ENCODE measurements at places on chromosomes 6 and 20.

GRCh38 chr6:156464100-156464878 lies 312.9 kb upstream of the ARID1B start:
- peaks cover 3% of the 10 kb centered on the region for H3K27me3 ChIP-seq
- H3K4me3 ChIP-seq = no peak overlapping the region
- H3K27ac ChIP-seq = no peak overlapping the region
- no peaks in the 10 kb centered on the region for H3K36me3 ChIP-seq

GRCh38 chr20:33732166-33732970 lies 572 bp downstream of the ZNF341 start:
- DNase-seq = peak; percentile 90
- peak overlapping the region; percentile 85 for H3K4me3 ChIP-seq
- H3K4me1 ChIP-seq = peaks cover 22% of the 10 kb centered on the region
- no peaks in the 10 kb centered on the region for H3K27me3 ChIP-seq

DNA sequence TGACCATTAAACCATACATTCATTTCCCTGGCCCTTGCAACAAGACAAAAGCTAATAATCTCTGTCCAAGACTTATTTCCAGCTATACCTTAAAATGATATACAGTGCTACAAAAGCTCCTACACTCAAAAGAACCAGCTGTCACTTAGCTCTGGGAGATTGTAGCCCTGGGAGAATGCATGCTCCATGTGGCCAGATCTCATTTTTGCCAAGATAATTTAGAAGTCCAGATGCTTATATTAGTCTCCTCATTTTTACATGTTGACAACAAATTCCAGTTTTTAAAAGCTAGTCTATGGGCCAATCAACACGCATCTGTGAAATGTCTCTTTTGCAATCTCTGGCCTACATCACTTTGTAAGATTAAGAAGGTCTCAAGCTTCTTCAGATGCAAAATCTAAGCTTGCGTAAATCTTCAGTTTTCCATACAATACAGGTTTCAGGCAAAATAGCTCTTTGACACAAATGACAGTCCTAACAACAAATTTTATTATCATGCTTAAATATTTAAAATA lies 27.1 kb downstream of the TASP1 start:
- no peak overlapping the region for H3K27ac ChIP-seq
- H3K36me3 ChIP-seq = peaks cover 53% of the 10 kb centered on the region
- no peak overlapping the region for H3K4me3 ChIP-seq
- no peak for DNase-seq
- H3K27me3 ChIP-seq = no peaks in the 10 kb centered on the region
- H3K4me1 ChIP-seq = no peaks in the 10 kb centered on the region

DNA sequence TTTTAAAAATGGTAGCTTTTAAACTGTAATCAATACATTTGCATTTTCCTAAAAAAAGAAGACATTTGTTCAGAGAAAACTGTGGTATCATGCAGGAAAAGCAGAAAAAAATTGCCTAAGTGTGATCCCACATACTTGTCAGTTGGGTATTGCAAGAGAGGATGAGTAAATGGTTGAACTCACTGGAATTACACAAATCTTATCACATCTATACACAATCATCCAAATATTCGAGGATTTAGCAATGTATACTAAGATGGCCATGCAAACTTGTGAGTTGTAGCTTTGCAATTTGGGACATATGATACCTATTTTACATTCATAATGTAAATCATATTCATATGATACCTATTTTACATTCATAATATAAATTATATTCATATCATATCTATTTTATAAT lies 58.2 kb upstream of the GJE1 start:
- H3K4me3 ChIP-seq = no peak overlapping the region
- H3K27ac ChIP-seq = no peak overlapping the region
- peaks cover 23% of the 10 kb centered on the region for H3K27me3 ChIP-seq
- H3K4me1 ChIP-seq = peaks cover 6% of the 10 kb centered on the region

DNA sequence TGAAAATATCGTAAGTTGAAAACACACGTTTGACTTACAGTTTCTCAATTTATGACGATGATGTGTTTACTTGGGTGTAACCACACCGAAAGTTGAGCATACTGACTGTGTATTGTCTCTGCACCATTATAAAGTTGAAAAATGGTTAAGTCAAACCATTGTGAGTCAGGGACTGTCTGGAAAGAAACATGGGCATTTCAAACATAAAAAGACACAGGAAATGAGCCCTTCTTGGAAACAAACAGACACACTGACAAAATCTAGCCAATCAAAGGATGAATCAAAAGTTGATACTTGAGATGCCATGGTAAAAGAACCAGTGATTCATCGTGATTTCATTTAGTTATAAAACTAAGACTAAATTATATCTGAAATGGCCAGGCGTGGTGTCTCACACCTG lies 5.3 kb downstream of the POPDC3 start:
- H3K4me1 ChIP-seq = peaks cover 2% of the 10 kb centered on the region
- H3K27me3 ChIP-seq = peaks cover 62% of the 10 kb centered on the region
- no peak for DNase-seq
- H3K27ac ChIP-seq = no peak overlapping the region

DNA sequence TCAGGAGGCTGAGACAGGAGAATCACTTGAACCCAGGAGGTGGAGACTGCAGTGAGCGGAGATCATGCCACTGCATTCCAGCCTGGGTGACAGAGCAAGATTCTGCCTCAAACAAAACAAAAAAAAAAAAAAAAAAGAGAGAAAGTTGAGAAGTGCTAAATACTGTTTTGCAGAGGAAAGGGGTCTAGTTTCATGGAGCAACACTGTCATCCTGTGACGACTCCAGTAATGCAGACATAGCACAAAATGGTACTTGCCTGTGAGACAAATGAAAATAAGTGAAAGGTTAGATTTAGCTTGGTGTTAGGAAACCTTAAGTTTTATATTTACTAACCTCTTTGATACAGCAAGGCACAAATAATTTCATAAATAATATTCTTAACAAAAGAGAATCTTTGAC lies 29.7 kb downstream of the CEP162 start:
- no peak overlapping the region for H3K4me3 ChIP-seq
- H3K36me3 ChIP-seq = peaks cover 63% of the 10 kb centered on the region
- H3K27ac ChIP-seq = no peak overlapping the region
- peaks cover 8% of the 10 kb centered on the region for H3K4me1 ChIP-seq
- H3K27me3 ChIP-seq = no peaks in the 10 kb centered on the region
